ENCODE measurements at places on chromosomes 1 and 21.

- DNase-seq = no peak
Observed at GRCh38 chr1:29406814-29407213, 170.5 kb downstream of the PTPRU start.

- no peak for DNase-seq
Observed at GRCh38 chr1:153570874-153571273, 5.2 kb upstream of the S100A2 start.

- no peak for DNase-seq
Observed at GRCh38 chr1:116298746-116299145, 74.3 kb upstream of the ATP1A1 start.

DNA sequence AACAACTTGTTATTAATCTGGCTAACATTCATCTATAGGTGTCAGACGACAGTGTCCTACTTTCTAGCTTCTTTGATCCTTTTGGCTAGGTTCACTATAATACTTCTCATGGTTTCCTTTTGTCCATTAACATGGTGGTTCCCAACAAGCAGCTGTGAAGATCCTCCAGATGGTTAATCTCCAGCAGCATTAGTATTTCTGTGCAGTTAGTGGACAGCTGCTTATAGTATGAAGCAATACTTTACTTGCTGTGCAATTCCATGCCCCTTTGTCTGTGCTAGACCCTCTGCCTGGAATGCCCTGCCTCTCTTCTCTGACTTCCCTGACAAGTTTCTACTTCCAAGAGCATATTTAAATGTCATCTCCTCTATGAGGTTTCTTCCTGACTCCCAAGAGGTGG is 41.7 kb upstream of the ARHGAP29 start:
- DNase-seq = no peak

- DNase-seq = peak; percentile 57
Observed at GRCh38 chr1:110785612-110786011, 87.3 kb upstream of the CD53 start.

- DNase-seq = no peak
Observed at GRCh38 chr1:228370941-228371740, 35.5 kb downstream of the TRIM11 start.
